ENCODE measurements at places on chromosomes 7 and 10.

- no peak for DNase-seq
These were observed 18.2 kb downstream of the CALML5 start for GRCh38 chr10:5481121-5481520.

DNA sequence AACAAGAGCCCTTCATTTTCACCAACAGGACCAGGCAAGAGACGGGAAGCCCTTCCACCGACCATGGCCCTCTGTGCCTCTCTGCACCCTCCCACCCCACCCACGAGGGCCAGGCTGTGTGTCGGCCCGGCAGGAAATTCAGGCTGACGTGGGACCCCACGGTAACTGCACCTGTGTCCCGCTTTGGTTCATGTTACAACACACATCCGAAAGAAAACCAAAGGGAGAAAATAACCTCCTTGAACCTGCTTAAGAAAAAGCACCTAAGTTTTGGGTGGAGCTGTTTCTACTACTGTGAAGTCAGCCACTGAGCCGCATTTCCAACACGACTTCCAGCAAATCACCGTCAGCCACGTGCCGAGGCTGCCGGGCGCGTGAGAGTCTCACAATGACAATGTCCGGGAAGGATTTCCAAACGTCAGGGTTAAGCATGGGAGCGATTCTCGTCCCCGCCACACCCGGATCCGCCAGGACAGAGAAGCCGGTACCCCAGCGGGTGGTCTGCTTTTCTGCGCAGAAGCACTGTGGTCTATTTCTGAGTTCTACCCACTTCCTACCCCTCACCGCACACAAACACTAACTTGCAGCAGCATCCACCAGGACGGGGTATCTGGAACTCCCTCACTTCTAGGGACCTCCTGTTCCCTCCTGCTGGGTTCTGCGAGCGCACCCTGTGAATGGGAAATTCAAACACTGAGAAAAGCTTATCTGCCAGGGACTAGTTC, 36.6 kb downstream of the AMZ1 start:
- DNase-seq = no peak

DNA sequence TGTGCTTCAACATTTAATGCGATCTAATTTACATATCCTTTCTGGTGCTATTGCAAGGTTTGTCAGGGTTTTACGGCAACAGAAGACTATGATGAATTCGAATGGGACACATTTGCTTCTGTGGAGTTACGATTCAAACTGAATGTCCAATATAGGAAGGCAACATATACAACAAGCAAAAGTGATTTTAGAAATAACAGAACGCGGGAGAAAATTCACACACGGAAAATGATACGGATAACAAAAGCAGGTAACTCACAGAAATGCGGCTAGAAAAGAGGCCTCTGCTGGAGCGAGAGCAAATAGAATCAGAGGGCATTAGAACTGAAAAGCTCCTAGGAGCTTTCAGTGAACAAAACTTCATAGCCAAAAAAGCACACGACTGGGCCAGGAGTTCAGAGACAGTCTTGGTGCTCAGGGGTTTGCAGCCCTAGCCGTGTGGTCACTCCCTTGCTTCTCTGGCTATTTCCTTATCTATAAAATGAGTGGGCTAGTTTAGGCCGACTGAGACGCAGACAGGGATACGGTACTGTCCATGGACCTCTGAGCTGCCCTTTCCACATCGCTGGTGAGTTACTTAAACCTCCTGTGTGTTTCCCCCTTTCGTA, 557 bp upstream of the TAX1BP1 start:
- DNase-seq = no peak

- no peak for DNase-seq
These were observed 62.3 kb upstream of the KAT6B start for GRCh38 chr10:74763934-74764591.

- DNase-seq = no peak
These were observed 201.4 kb upstream of the AGK start for GRCh38 chr7:141349804-141350203.

DNA sequence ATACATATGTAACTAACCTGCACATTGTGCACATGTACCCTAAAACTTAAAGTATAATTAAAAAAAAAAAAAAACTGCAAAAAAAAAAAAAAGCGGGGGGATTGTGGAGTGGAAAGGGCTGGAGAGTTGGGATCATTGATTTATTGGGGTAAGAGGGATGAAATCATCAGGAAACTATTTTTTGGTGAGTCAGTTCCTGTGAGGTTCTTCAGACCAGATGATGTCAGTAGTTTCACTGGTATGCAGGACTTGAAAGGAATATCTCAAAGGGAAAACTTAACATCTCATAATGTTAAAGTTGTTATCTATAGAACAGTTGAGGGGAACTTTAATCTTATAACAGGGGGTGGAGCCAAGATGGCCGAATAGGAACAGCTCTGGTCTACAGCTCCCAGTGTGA, 32.6 kb upstream of the TECTB start:
- no peak for DNase-seq

- DNase-seq = no peak
These were observed 32.2 kb upstream of the PPP1R9A start for GRCh38 chr7:94875201-94875600.

DNA sequence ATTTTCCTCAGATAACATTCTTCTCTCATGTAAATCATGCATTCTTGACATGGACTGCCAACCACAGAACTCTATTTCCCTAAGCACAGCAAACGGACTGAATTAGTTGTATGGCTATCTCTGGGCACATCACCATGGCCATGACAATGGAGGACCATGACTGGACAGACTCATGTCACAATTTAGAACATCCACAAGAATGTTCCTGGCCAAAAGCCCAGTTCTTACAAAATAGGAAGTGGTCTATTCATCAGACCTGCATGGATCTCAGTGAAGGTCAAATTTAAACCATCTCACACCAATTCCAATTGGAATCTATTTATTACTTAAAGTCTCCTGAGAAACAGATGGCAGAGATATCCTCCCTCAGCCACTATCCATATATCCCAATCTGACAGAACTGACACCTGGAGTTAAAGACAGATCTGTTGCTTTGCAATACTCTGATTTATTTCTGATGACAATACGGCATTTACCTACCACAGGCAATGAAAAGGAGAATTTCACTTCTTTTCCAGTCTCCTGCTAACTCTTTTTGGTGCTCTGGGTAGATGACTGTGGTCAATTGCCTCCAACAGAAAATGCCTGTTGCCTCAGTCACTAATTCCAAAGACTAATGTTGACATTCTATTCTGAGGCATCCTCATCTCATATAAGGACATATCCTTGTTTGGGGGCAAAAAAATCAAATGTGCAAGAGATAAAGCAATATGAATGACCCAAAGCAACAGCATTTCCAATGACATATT, 254.8 kb downstream of the HTR7 start:
- DNase-seq = no peak

GRCh38 chr10:6130848-6131470, 42.1 kb downstream of the RBM17 start:
- DNase-seq = no peak

DNA sequence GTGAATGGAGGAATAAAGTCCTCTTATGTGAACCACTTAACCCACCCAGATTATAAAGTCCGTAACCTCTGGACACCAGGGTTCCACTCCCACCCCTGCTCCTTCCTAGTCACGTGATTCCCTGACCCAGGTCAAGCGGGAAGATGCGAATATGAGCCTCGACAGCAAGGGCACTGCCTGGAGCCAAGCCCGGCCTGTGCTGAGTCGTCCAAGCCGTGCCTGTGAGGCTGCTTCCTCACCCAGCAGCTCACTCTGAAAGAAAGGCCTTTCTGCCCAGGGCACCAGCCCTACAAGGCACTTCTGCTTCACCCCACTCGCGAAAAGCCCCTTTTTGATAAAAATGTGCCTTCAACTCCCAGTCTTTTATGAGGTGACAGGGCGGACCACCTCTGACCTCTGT, 85.8 kb downstream of the CYTH3 start:
- no peak for DNase-seq

DNA sequence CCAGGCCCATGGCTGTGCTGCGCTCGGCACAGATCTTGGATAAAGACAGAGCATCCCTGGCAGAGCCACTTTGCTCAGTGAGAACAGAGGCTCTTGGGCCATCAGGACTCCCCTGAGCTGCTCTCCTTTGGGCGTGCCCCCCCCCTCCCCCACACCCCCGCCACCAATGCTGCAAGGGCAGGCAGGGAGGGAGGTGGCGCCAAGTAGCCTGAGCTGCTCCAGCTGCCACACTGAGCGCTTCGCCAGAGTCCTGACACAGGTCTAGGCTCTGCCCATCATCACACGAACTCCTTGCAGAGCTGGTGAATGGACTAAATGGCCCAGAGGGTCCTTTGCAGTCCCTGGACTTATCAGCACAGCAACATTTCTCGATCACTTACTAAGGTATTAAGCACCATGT, 12.5 kb downstream of the AKR1B1 start:
- DNase-seq = no peak

DNA sequence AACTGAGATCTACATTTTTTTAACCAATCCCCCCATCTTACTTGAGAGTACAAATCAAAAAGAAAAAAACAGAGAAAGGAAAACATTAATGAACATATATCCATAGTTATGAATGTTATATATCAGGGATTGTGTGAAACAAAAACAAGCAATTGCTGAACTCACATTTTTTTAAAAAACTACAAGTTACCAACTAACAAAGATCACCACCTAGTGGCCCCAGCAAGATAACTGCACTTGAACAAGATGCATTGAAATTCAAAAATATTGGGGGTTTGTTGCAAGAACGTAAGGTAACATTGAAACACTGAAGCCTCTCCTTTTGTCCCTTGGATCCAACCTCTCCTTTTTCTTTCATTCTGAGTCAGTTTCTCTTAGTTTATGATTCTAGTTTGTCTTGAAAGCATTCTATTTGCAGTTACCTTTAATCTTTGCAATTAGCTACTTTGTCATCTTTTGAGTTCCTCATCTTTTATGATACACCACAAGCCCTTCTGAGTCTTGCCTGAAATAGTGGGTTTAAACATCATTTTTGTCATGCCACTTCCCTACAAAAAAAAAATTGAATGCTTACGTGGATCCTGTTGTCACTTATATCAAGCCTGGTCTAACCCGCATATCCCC, 87.3 kb upstream of the TES start:
- DNase-seq = peak; percentile 13

GRCh38 chr7:43248961-43249822, 136.7 kb downstream of the HECW1 start:
- DNase-seq = no peak

- DNase-seq = no peak
These were observed 51.5 kb upstream of the DGKB start for GRCh38 chr7:14954035-14954434.

DNA sequence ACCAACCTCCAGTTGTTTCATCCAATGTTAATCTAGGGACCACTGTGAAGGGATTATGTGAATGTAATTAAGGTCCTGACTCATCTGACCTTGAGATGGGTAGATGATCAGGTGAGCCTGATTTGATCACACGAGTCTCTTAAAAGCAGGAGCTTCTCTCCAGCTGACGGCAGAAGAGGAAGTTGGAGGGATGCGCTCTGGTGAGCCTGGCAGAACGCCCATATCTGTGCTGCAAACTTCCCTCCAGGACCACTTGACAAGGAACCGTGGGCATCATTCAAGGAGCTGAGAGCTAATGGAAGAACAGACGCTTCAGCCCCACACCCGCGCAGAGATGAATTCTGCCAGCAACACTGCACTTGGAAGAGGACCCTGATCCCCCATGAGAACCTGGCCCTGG, 642.4 kb downstream of the TNS3 start:
- no peak for DNase-seq

DNA sequence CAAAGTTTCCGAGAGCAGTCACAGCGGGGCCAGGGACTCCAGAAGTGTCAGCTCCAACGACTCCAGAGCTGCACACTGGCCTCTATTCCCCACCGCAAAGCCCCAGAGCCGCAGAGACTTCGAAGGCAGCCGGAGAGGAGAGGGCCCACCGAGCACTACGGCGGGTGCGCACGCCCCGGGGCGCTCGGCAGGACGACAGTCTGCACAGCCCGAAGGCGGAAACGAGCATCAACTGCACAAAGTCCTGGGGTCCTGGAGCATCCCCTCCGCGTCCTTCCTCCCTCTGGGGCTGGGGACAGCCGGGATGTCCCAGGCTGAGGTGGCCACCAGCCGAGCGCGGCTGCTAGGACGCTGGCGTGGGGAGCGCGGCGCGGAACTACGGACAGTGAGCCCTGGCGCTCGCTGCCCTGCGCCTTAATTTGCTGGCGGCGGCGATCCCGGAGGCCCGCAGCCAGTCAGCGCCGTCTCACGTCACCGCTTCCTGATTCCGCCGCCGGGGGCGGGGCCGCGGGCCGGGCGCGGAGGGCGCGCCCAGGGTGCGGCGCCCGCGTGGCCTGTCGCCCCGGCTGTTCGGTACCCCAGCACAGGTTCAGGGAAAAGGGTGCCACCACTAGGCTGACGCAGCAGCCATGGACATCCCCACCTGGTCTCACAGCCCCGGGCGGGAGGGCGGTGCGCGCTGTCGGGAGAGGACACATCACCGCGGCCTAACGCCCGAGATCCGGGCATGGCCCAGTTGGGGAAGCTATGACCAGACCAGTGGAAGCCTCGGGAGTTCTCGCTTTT, at the start of gene TBX20:
Gene TBX20 (minus strand): TSS at position 391 of the 786 bp plus-strand sequence. CDS start 480 bp downstream, outside the sequence.
- DNase-seq = no peak

GRCh38 chr10:18713077-18713476, 53.8 kb downstream of the ARL5B start:
- no peak for DNase-seq

DNA sequence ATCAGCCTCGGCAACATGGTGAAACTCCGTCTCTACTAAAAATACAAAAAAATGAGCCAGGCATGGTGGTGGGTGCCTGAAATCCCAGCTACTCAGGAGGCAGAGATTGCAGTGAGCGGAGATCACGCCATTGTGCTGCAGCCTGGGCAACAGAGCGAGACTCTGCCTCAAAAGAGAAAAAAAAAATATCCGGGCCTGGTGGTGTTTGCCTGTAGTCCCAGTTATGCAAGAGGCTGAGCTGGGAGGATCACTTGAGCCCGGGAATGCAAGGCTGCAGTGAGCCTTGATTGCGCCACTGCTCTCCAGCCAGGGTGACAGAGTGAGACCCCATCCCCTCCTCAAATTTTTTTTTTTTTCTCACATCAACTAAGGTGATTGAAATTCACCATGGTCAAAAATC, 42.8 kb downstream of the CDC123 start:
- no peak for DNase-seq

- DNase-seq = no peak
These were observed 37.9 kb downstream of the GLI3 start for GRCh38 chr7:42198974-42199668.

GRCh38 chr10:27625452-27626211, 120.0 kb downstream of the MKX start:
- DNase-seq = no peak

GRCh38 chr7:65430344-65431186, 56.9 kb downstream of the ZNF92 start:
- DNase-seq = no peak

GRCh38 chr10:26697922-26698608, 564 bp downstream of the PDSS1 start:
- no peak for DNase-seq

GRCh38 chr10:99695761-99696160, 36.2 kb downstream of the COX15 start:
- no peak for DNase-seq

GRCh38 chr7:98630149-98630548, 13.1 kb downstream of the NPTX2 start:
- DNase-seq = no peak
